ENCODE measurements at places on chromosomes 2 and 18.

- DNase-seq = no peak
Observed at GRCh38 chr18:9841752-9842151, 44.0 kb upstream of the TXNDC2 start.

- DNase-seq = no peak
Observed at GRCh38 chr2:168471163-168471475, 15.0 kb downstream of the CERS6 start.

- DNase-seq = peak; percentile 31
Observed at GRCh38 chr18:2337552-2338141, 233.7 kb downstream of the METTL4 start.

GRCh38 chr2:159379181-159379580 lies 92.7 kb upstream of the WDSUB1 start:
- no peak for DNase-seq

DNA sequence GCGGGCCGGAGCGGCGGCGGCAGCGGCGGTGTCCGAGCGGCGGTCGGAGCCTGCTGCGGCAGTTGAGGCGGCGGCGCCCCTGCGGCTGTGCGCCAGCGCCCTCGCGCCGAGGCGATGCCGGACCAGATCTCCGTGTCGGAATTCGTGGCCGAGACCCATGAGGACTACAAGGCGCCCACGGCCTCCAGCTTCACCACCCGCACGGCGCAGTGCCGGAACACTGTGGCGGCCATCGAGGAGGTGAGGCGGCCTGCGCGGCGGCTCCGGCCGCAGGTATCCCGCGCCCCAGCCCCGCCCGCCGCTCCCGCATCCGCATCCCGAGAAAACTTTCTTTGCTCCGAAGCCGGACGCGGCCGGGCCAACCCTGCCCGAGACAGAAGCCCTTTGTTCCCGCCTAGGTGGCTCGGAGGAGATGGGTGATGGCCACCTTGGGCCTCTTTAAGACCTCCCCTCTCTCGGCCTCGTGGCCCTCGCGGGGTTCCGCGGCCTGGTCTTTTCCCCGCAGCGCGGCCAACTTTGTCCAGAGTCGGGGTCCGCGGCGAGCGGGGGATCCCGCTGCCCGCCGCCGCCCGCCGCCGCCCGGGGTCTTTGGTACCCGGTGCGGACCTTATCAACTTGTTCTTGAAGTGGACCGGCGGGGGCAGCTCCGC lies 504 bp downstream of the ASAP2 start:
- no peak for DNase-seq

GRCh38 chr2:47429795-47430194 lies 26.8 kb downstream of the MSH2 start:
- peak; percentile 28 for DNase-seq

DNA sequence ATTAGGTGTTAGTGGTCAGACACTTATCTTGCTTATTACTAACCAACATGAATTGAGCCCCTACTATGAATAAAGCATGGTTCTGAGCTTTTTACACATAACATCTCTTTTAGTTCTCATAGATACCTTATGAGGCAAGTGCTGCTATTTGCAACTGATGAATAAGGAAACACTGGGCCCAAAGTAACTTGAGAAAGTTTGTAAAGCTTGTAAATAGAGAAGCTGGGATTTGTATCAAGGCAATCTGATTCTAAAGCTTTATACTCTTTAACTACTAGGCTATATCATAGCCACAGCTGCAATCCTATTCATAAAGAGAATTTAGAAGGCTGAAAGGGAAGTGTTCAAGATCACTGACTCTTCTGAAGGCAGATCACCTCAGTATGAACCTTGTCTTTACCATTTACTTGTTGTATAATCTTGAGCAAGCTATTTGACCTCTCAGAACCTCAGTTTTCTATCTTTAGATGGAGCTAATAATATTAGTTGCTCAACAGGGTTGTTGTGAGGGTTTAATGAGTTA lies 60.4 kb downstream of the ABCB11 start:
- DNase-seq = no peak

DNA sequence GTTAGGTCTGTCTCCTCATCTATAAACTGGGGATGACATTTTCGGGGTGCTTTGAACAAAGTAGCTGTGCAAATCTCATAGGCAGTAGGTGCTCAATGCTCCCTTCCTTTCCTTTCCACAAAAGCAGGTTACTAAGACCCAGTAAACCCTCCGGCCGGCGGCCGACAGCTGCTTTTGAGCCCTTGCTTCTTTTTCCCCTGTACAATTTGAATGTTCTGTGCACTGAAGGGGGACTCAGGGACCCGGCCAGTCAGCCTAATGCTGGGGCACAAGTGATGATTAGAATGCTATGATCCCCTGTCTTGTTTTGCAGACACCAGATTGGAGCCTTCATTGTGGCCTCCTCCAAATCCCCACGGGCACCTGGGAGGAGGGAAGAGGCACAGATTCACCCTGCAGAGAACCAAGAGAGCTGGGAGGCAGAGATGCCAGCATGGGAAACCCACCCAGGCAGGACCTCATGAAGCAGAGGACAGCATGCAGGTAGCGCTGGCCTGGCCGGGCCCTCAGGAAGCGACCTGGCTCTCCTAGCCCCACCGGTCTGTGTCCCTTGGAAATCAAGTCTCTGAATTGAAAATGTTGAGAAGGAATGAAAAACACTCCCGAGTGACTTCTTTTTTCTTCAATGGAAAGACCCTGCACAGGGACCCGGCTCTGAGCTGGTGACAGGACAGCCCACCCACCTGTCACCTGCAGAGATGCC lies 128.6 kb upstream of the HDAC4 start:
- no peak for DNase-seq

DNA sequence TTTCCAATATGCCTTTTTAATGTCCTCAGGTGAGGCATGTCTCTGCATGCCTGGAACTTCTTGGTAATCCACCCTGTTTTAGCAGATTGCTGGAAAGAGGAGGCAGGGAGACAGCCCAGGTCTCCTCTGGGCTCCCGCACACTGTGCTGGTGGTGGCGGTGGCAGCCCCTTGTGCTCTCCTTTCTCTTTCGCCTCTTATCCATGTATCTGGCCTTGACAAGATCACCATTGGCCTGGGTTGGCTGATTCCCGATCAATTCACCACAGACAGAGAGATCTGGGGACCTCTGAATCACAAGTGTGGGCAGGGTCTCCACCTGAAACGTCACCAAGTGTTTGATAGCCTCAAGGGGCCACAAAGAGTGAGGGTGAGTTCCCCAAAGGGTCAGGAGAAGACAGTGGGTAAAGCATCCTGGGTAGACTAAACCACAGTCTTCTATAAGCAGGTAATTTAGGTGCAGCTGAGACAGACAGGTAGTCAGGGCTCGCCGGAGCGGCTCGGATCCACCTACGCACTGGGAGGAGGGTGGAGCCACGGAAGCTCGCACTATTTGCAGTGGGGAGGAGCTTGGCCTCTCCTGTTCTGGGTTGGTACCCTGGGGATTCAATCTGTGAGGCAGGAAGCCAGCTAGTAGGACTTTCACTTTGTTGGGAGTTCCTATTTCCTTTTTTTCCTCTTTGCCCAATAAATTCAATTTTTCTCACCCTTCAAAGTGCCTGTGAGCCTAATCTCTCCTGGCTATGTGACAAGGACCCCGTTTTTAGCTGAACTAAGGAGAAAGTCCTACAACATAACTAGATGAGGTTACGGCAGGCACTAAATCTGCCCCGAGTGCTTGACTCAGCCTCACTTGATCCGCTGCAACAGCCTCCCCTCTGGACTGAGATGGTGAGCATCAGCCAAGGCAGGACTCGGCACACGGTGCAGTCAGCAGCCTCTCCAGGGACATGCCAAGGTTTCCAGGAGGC lies 57.6 kb downstream of the SLC4A3 start:
- peak; percentile 79 for DNase-seq

- DNase-seq = peak; percentile 72
Observed at GRCh38 chr18:54162431-54162830, 62.0 kb downstream of the MBD2 start.

GRCh38 chr2:181977661-181978350 lies 7.8 kb upstream of the PPP1R1C start:
- DNase-seq = peak; percentile 67

GRCh38 chr2:3001615-3002560 lies 375.7 kb downstream of the EIPR1 start:
- no peak for DNase-seq

DNA sequence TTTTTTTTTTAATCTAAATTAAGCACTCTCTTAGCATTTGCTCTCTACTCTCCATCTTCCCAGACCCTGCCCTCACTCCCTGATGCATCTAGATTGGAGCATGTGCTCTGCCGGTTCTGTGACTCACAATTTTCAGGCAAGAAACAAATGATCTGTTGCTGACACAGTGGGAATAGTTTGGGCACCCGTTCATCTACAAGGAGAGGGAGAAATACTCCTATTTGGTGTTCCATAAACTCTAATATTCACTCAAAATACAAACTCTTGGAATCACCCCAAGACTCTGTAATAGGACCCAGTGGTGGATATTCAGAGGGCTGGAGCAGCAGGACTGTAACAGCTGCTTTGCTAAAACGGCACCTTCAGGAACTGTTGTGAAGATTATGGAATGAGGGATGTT lies 37.1 kb upstream of the LINC00305 start:
- DNase-seq = no peak

- no peak for DNase-seq
Observed at GRCh38 chr2:71669628-71670429, 216.5 kb downstream of the DYSF start.

Data from brain microvascular endothelial cell (primary cell).